ENCODE measurements at places on chromosomes 5 and 9.

GRCh38 chr5:111556501-111556900 lies 44.2 kb upstream of the STARD4 start:
- DNase-seq, result no peak

- DNase-seq, result no peak
These were observed 60.5 kb upstream of the CD180 start for GRCh38 chr5:67257077-67257476.

DNA sequence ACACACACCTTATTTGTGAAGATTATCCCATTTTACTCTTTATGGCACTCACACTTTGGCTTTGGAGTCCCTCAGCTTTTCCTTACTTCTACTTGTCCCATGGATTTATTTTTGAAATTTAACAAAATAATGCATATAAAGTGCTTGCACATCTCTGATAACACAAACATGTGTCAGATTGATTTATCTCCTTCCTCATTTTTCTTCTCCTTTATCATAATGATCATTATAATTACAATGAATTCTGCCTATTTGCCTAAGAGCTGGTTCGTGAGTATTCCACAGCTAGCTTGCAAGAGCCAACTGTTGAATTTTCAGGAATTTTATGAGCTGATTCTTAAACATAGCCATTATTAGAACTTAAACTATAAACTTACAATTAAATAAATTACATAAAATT lies 347.7 kb downstream of the CHSY3 start:
- DNase-seq, result no peak

GRCh38 chr9:75962013-75962661 lies 71.7 kb downstream of the PCSK5 start:
- DNase-seq, result no peak

- DNase-seq, result peak; percentile 68
These were observed 12.2 kb downstream of the CXXC5 start for GRCh38 chr5:139660105-139660922.

DNA sequence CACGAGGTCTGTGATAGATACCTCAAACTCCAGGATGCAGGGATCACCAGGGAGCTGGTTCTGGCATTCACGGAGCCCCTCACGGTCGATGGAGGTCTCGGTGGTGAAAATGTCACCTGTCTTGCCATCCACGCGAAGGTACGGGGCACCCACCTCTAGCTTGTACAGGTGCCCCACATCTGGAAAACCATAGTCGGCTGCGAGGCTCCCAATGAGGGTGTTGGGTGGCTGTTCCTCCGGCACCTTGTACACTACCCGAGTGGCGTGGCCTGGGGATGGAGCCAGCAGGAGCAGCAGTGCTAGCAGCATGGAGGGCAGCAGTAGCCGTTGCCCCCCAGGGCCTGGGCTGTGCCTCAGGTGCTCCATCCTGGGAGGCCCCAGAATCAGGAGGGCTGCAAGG lies 9.2 kb downstream of the PCDH1 start:
- no peak for DNase-seq

GRCh38 chr9:117466111-117466510 lies 51.3 kb upstream of the ASTN2 start:
- no peak for DNase-seq

GRCh38 chr9:81595887-81596543 lies 93.3 kb downstream of the TLE1 start:
- peak; percentile 58 for DNase-seq

GRCh38 chr5:68683632-68684036 lies 410.2 kb upstream of the SLC30A5 start:
- peak; percentile 99 for DNase-seq

- DNase-seq, result peak; percentile 56
These were observed 746.1 kb upstream of the MEF2C start for GRCh38 chr5:89628876-89629635.

All from fibroblast of skin of back (primary cell).